ENCODE measurements at places on chromosomes 12 and 14. TPM values are rescaled to one million over a fixed set of nuclear protein-coding genes. Genes with fewer than 3 reads are reported as not detected.

DNA sequence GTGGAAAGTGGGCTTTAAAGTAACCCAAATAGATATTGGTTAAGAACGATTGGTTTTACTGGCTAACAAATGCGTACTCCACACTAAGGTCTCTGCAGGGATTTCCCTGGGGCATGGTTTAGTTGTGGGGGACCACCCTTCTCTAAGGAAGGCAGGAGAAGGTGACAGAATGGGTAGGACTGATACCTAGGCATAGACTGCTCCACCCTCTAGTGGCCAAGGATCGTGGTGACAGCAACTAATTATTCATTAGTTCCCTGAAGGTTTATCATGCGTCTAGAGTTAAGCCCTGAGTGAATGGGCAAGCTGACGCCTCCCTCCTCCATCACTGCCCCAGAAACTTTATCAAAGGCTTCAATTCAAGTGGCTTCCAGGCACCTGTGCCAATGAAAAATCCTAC is 9.1 kb downstream of the FAM181A start:
- peak; percentile 85 for DNase-seq

DNA sequence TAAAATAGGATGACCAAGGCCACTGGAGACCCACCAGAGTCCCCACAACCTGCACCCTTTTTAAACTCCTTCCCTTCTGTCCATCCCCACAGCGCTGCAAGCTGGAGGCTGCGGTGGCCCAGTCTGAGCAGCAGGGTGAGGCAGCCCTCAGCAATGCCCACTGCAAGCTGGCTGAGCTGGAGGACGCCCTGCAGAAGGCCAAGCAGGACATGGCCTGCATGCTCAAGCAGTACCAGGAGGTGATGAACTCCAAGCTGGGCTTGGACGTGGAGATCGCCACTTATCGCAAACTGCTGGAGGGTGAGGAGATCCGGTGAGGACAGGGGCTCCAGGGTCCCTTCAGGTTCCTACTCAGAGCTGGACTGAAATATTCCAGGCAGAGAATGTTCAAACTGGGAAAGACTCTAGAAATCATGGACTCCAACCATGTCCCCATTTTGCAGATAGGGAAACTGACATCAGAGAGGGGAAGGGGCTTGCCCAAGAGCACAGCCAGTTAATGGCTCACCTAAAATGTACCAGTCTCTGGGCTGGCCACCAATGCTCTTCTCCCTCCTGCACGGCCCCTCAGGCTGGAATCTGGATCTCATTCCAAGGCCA is 17.2 kb downstream of the KRT85 start:
- peak; percentile 44 for DNase-seq

DNA sequence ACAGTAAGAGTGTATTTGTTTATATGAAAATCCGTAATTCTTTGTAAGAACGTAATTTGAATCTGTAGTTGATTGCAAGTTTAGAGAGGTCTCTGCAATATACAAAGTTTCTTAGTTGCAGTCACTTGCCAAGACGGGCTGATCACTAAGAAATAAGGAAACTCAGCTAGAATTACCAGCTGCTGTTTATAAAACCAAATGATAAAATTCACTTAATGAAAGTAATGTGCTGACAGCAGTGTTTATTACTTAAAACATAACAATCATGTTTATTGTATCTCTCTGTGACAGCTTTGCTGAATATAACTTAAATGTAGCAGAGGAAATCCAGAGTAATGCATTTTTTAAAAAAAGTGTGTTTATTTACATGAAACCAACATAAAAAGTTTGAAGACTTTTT is 31.2 kb downstream of the SRGAP1 start:
- DNase-seq: no peak

DNA sequence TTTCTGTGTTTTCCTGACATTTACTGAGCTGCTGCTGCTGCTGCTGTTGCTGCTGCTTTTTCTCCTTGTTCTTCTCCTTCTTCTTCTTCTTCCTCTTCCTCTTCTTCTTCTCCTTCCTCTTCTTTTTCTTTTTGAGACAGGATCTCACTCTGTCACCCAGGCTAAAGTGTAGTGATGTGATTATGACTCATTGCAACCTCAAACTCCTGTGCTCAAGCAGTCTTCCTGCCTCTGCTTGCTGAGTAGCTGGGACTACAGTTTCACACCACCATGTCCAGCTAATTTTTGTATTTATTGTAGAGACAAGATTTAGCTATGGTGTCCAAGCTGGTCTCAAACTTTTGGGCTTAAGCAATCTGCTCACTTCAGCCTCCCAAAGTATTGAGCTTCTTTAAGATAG is 95.8 kb downstream of the TMTC3 start:
- no peak for DNase-seq

The GPRC5D gene
- total RNA-seq: not detected

The SPATA7 gene
- total RNA-seq: 36.0 TPM

The PYGL gene
- total RNA-seq: 38.1 TPM

The PMCH gene
- not detected for total RNA-seq

The GALNT4 gene
- 9.0 TPM for total RNA-seq
